HCT116 (cell line): ENCODE measurements at places on chromosomes 7 and 10. TPM values are rescaled to one million over a fixed set of nuclear protein-coding genes. Genes with fewer than 3 reads are reported as not detected.

MOGAT3 gene
- total RNA-seq = not detected

GRCh38 chr7:45267262-45267661 is 109.7 kb downstream of the RAMP3 start:
- H3K27ac ChIP-seq = no peak overlapping the region
- H3K4me3 ChIP-seq = no peak overlapping the region
- no peak for DNase-seq
- no peaks in the 10 kb centered on the region for H3K4me1 ChIP-seq
- peaks cover 36% of the 10 kb centered on the region; the same call in 1 of the 2 replicates for H3K27me3 ChIP-seq
- no peaks in the 10 kb centered on the region for H3K36me3 ChIP-seq

DNA sequence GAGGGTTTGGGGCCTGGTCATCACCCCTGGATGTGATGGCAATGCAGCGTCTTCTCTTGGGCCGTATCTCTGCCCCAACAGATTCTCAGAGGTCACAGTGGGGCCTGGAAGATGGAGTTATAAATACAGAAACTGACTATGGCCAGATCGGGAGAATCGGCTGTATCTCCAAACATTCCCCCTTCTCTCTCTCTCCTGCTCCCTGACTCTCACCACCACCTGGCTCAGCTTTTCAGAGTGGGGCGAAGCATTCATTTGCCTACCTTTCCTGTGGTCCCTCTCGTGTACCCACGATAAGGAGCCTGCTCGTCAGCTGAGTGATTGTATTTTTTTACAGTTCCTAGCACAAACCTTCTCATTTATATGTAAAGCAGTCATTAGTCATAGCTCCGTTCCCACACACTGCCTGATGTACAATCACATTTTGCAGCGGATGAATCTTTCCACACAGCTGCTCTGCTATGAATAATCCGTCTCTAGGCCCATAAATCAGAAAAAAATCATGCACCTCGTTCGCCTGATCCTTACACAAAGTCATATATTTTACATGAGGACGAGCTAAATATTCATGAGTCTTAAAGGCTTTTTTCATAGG is 23.2 kb upstream of the BTRC start:
- no peaks in the 10 kb centered on the region; the same call in 1 of the 2 replicates for H3K27me3 ChIP-seq
- no peak overlapping the region for H3K27ac ChIP-seq
- no peaks in the 10 kb centered on the region for H3K36me3 ChIP-seq
- no peak overlapping the region for H3K4me3 ChIP-seq
- no peak for DNase-seq

CRTAC1 gene
- 0.20 TPM for total RNA-seq

BMPER gene
- not detected for total RNA-seq

DNA sequence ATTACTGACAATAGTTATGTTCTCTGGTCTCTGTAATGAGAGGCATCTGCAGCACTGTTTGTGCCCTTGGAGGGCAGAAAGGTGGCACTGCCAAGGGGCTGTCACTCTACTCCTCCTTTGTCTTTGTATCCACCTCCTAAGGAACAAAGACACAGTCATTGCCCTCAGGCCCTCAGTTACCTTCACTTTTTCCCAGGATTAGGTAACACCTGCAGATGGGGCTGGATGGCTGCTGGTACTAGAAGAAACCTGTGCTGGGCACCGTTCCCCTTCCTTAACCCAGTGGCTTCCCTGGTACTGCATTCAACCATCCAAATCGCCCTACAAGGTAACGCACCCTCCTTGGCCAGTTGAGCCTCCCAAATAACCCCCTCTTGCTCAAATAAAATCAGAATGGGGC is 246.9 kb upstream of the NEBL start:
- H3K4me1 ChIP-seq = no peaks in the 10 kb centered on the region
- no peaks in the 10 kb centered on the region for H3K36me3 ChIP-seq
- H3K27ac ChIP-seq = no peak overlapping the region
- DNase-seq = no peak
- H3K27me3 ChIP-seq = no peaks in the 10 kb centered on the region

- H3K4me3 ChIP-seq = no peak overlapping the region
- H3K36me3 ChIP-seq = no peaks in the 10 kb centered on the region
- no peak overlapping the region for H3K27ac ChIP-seq
- no peaks in the 10 kb centered on the region for H3K27me3 ChIP-seq
- H3K4me1 ChIP-seq = peaks cover 8% of the 10 kb centered on the region
- no peak for DNase-seq
Measured at GRCh38 chr10:31033147-31033546, 1.5 kb upstream of the ZNF438 start.

GPR37 gene
- total RNA-seq = 2.2 TPM

AKR1B1 gene
- total RNA-seq = 56.8 TPM

GNG11 gene
- not detected for total RNA-seq

- no peaks in the 10 kb centered on the region for H3K4me1 ChIP-seq
- no peak overlapping the region for H3K4me3 ChIP-seq
- H3K36me3 ChIP-seq = no peaks in the 10 kb centered on the region
- DNase-seq = no peak
- no peaks in the 10 kb centered on the region for H3K27me3 ChIP-seq
- no peak overlapping the region for H3K27ac ChIP-seq
Measured at GRCh38 chr7:1314908-1315450, 82.3 kb downstream of the UNCX start.

RSU1 gene
- total RNA-seq = 29.5 TPM

DNA sequence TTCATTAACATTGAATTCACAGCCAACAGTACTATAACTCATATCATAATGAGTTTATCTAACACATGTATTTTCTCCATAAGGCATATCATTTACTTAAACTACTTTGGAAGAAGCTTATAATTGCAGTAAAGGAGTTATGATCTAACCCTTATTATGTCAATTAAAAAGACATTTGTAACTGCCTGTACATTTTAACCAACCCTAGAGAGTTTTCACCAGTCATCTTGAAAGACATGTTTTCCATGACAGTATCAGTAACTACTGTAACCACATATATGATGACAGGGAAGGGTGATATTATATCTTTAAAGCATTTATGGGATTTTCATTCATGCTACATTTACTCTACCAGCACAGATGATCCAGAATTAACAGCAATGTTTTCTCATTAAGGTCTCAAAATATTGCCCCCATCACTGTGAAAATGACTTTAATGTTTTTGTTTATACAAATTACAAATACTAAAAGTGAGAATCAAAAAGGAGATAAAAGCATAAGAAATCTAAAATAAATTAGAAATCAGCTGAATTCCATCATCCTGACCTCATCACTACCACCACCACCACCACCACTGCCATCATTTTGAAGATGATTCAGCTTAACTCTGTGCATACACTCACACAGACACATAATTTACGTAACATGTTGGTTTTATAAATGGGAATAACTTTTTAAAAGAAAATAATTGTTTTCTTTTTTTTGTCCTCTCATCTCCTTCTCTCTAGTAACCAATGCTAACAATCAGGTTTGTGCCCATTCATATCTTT is 53.6 kb downstream of the MKLN1 start:
- H3K4me1 ChIP-seq = no peaks in the 10 kb centered on the region
- no peak overlapping the region for H3K27ac ChIP-seq
- no peaks in the 10 kb centered on the region for H3K27me3 ChIP-seq
